ENCODE measurements at places on chromosomes 7 and 10.

GRCh38 chr10:35417313-35417625 is 81.0 kb downstream of the CCNY start:
- no peak for DNase-seq

DNA sequence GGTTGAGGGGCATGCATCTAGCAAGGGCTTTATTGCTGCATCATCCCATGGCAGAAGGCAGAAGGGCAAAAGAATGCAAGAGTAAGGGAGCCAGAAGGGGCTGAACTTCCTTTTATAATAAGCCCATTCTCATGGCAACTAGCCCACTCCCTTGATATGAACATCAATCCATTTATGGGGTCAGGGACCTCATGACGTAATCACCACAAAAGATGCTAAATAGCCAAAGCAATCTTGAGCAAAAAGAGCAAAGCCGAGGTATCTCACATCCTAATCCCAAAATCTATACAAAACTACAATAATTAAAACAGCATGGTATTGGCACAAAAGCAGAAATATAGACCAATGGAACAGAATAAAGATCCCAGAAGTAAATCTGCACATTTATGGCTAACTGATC is 499.9 kb downstream of the ATRNL1 start:
- no peak for DNase-seq

- DNase-seq: no peak
Observed at GRCh38 chr7:74029991-74030415, 2.0 kb downstream of the ELN start.

DNA sequence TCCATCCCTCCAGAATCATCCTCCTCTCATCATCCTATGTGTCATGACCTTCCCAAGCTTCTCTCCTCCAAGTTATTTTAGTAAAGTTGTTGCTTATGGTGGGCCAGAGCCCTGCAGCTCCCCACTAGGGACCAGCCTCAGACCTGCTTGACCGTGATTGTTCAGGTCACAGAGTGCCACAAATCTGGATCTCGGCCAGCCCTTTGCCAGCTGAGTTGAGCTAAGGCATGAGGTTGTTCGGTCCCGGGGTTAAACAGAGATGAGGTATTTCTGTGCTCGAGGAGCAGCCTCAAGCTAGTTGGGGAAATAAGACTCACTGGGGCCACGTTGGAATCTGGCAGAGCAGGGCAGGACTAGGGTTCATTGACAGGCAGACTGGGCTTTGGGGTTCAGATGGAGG is 66.3 kb upstream of the PPIF start:
- DNase-seq: no peak

- DNase-seq: no peak
Observed at GRCh38 chr7:633381-634018, 93.0 kb upstream of the DNAAF5 start.

- DNase-seq: no peak
Observed at GRCh38 chr10:110561292-110561691, 6.2 kb upstream of the SMC3 start.

- no peak for DNase-seq
Observed at GRCh38 chr7:131188367-131189339, 139.0 kb upstream of the MKLN1 start.

- no peak for DNase-seq
Observed at GRCh38 chr10:48968036-48968435, 28.4 kb upstream of the LRRC18 start.

GRCh38 chr7:64729089-64729848 is 63.3 kb downstream of the ZNF107 start:
- DNase-seq: no peak

- no peak for DNase-seq
Observed at GRCh38 chr7:28556025-28556424, 143.7 kb downstream of the CREB5 start.

DNA sequence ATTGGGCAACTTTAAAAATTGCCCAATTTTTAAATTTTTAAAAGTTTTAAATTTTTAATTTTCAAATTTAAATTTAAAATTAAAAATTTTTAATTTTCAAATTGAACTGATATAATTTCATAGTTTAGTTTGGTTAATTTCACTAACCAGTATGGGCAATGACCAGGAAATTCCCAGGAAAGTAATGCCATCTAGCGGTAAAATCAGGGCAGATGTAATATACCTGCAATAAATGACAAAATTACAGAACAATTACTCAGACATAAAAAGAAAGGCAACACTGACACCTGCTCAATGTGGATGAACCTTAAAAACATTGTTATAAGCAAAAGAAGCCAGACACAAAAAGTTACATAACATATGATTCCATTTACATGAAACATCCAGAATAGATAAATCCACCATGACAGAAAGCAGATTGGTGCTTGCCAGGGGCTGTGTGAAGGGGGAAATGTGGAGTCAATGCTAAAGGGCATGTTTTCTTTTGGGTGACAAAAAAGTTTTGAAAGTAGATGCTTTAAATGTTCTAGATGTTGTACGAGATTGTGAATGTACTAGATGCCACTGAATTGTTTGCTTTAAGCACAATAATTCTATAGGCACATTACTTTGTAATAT is 28.6 kb upstream of the SLC16A12 start:
- DNase-seq: no peak

DNA sequence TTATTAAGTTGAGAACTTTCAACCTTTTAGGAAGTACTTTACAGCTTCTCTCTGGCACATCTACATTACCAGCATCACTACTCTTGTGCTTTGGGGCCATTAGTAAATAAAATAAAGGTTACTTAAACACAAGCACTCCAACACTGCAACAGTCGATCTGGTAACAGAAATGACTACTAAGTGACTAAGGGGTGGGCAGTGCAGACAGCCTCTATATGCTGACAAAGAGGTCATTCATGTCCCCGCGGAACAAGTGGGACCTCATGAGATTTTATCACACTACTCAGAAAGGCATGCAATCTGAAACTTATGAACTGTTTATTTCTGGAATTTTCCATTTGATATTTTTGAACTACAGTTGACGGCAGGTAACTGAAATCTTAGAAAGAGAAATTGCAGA is 111.3 kb upstream of the DNAJB12 start:
- no peak for DNase-seq

DNA sequence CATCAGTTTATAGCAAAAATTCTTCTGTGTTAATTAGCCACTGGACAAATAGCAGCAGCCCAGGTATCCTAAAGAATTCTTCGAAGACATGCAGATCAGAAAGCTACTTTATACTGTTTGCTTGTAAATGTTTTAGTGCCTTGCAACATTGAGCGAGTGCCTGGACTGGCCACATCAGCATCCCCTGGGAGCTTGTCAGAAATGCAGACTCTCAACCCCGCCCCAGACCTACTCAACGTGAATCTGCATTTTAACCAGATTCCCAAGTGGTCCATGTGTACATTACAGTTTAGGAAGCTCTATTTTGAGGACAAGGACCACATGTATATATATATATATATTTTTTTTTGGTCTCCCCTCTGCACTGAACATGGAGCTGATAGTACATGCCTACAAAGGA is 18.5 kb upstream of the PLEKHS1 start:
- no peak for DNase-seq

GRCh38 chr10:112404617-112405016 is 30.7 kb downstream of the ACSL5 start:
- no peak for DNase-seq

Measured in 8988T (cell line).